HuH-7.5 (cell line): ENCODE measurements at places on chromosomes 11 and 22.

DNA sequence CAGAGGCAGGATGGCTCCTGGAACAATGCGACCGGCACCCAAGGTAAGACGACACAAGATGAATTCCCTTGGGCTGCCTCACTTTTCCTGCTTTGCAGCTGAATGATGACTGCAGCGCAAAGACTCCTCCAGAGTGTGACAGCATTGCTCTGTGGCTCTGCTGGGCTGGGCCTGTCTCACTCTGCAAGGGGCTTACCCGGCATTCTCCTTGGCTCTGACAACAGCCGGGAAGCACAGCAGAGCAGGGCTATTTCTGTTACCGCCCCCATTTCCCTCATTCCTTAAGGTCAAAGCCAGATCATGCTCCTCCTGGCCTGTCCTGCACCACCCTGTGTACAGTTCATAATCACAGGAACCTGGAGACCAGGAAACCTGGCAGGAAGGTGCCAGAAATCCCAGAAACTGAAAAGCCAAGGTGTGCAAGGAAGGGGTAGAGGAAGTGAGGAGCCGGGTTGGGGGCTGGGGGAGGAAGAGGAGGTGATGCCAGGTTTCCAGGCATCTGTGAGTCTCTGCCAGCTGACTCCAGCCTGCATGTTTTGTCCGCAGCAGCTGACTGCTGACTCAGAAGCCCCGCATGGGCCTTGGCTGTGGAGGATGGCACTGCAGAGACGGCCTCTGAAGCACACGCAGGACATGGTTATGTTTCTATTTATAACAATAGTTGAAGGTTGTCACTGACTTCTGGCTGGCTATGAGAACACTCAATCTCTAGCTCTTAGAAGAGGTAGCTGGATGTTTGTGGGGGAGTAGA lies 113.6 kb downstream of the MICAL3 start:
- no peak for DNase-seq

DNA sequence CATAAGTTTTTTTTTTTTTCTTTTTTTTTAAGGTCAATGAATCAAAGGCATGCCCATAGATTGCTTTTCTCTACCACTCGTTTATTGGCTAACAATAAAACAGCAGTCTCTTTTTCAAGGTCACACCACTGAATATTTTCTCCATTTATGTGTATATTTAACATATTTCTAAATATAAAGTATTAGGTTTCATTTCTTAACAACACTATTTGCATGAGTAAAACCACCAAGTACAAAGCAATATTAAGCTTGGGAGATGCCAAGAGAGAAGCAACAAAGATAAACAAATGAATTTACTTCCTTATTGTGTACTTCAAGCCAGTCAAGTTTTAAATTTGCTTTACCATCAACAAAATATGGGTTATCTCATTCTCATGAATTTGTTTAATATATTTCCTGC lies 708.9 kb upstream of the CCDC179 start:
- no peak for DNase-seq

DNA sequence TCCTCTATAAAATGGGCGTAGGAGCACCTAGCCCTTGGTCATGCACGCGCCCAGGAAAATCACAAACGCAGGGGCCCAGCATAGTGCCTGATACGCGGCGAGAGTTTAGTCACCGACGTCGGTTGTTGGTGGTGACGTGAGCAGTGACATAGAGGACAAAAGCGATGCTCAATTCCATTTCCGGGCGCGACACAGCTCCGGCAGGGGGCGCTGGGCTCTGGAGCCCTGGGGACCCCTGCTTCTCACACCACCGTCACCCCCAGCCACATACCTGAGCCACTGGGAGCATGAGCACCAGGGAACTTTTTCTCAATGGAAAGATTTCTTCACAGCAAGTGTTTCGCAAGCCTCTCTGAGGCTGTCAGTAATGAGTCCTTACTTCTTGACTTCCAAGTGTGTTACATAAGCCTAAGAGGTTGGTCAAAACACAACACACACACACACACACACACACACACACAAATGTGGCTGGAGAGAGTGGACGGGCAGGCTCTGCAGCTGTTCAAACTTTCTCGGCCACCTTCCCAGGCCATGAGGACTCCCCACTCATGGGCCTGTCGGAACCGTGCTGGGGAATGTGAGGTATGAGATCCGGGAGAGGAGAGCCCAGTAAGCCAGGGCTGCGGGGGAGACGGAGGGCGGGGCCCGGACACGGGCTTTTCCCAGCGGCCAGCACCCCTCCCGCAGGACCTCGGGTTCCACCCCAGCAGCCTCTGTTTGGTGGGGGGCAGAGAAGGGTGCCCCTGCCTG lies 36.9 kb upstream of the LINC01488 start:
- DNase-seq = no peak

GRCh38 chr11:15630896-15631295 lies 516.2 kb downstream of the INSC start:
- DNase-seq = no peak
